A172 (cell line): ENCODE measurements at places on chromosomes 2 and 18.
A peak's percentile ranks its signal among the peaks of the same experiment; 100 is the strongest.

DNA sequence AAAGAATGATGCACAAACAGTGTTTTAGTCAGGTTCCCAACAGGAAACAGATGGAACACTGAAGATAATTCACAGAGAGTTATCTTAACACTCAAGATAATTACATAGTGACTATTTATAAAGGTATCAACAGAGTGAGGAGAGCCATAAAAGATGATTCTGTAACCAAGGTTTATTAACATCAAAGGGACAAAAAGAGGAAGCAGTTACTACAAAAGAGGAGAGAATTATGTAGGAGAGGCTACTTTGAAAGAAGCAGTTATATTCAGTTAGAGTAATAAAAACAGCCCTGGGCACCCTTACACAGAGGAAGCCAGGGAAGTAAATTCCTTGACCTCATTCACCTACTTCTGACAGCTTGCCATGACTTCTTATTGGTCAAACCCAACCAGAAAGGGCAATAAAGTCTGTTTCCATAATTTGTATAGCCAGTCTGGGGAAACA, 326.5 kb upstream of the SLC39A10 start:
- DNase-seq: no peak

DNA sequence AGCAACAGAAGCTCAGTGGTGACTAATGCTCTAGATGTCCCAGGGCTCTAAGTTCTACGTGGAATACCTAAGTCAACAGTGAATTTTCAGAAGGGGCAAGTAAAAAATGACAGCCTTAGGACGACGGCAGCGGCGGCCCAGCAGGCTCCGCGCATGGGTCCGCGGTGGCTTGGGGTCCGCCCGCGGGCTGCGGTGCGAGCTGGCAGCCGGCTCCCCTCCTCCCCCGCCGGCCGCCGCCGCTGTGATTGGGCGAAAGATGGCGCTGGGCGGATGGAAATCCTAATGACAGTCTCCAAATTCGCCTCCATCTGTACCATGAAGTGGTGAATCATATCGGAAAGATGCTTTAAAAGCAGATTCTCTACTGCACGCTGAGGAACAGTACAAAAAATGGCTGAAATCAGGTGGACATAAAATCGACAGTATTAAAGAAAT, 74.7 kb downstream of the HNRNPLL start:
- DNase-seq: peak; percentile 69

DNA sequence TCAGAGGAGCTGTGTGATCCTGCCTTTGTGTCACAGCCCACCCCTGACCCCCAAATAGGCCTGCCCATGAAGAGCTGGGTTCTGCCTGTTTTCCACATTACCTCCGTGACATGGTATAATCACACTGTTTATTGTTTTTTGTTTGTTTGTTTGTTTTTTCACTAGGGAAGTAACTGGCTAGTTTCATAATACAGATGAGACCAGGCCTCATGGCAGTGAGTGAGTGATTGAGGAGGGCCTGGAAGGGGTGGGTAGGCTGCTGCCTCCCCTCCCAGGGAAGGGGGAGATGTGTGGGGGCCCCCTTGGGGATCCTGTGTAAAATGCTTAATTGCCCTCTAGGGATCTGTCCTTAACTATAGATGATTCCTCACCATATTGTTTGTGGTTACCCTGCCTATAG, 190.5 kb downstream of the LDLRAD4 start:
- DNase-seq: no peak

- DNase-seq: no peak
Measured at GRCh38 chr18:9735879-9736278, 27.8 kb downstream of the RAB31 start.

GRCh38 chr18:59932401-59932800, 32.6 kb downstream of the PMAIP1 start:
- DNase-seq: no peak

- DNase-seq: peak; percentile 10
Measured at GRCh38 chr18:34322365-34323289, 97.9 kb upstream of the NOL4 start.

DNA sequence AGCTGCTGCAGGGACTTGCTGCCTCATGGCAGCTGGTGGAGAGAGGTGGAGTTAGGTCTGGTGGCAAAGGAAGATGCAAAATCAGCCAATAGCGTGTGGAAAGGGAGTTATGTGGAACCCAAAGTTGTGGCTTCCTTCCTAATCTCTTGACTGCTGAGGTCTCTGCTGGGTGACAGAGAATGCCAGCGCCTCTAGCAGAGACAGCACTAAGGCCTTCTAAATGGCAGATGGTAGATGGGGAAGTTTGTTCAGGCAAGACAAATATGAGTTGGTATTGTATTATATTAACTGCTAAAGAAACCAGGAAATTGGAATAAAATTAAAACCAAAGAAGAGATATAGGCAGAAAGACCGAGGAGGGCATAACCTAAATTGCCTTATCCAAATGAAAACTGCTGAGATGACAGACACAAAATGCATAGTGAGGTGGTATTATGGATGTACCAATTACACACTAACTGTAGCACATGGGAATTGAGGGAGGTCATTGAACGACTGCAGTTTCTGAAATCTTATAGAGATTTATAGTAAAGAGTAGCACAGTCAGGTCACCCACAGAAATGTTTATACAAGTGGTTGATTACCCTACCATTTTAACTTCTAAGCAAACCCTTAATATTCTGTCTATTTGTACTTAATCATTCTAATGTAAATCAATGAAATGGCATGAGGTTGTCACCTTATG, 246.6 kb upstream of the SESTD1 start:
- DNase-seq: no peak
